ENCODE measurements at places on chromosomes 4 and X. TPM values are rescaled to one million over a fixed set of nuclear protein-coding genes. Genes with fewer than 3 reads are reported as not detected.

- peak; percentile 56 for DNase-seq
Observed at GRCh38 chr4:68732653-68733466, 62.4 kb upstream of the UGT2B15 start.

DNA sequence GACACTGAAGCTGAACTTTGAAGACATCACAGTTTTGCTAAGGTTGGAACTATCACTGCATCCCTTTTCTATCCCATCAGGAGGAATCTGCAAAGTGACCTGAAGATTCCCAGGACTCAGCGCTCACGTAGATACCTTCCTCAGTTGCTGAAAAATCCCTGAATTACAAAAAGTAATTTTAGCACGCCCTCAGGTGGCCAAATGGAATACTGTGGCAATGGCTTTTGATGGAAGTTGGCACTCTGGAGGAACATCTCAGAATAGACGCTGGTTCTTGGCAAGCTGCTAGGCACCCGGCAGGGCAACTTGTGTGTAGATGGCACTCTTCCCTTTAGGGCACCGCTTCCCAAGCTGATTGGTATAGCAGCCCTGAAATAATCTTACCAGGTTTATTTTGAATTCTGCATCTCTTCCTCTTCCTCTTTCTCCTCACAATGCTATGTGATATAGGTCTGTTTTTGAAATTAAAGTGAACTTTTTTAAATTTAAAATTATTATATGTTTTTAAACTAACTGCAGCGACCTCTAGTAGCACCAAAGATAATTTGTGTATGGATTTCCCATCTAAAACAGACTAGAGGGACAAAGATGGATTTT, 16.3 kb upstream of the ESX1 start:
- peak; percentile 42 for DNase-seq

DNA sequence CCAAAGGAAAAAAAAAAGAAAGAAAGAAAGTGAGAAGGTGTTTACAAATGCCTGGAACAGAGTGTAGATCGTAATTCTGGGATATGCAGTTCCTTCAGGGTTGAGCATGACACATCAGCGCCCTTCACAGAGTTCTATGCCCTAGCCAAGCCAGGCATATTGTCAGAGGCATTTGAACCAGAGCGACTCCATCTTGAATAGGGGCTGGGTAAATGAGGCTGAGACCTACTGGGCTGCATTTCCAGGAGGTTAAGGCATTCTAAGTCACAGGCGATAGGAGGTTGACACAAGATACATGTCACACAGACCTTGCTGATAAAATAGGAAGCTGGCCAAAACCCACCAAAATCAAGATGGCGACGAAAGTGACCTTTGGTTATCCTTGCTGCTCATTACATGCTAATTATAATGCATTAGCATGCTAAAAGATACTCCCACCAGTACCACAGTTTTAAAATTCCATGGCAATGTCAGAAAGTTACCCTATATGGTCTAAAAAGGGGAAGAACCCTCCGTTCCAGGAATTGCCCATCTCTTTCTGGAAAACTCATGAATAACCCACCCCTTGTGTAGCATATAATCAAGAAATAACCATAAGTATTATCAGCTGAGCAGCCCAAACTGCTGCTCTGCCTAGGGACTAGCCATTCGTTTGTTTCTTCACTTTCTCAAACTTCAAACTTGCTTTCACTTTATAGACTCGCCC, 23.5 kb upstream of the LRBA start:
- no peak for DNase-seq

GRCh38 chr4:48343551-48343950, 2.2 kb downstream of the SLAIN2 start:
- DNase-seq, result no peak

DNA sequence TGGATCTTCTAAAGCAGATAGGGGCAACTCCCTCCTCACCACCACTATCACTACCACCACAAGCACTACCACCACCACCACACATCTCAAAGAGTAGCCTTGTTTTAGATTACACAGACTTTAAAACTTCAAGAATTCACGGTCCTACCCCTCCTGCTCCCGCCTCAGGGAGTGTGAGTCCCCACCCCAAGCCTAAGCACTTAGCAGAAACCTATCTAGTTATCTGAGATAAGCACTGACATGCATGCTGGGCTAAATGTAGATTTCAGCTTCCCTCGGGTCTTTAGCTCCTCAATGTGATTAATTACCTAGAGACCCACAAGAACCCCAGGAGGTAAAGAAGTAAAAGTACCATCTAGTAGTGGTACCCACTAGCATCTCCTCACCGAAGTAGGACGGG, 775 bp downstream of the AMOT start:
- DNase-seq, result no peak

- DNase-seq, result no peak
Observed at GRCh38 chrX:13376857-13377549, 57.1 kb upstream of the ATXN3L start.

- peak; percentile 33 for DNase-seq
Observed at GRCh38 chr4:22238742-22239141, 277.1 kb downstream of the ADGRA3 start.

DNA sequence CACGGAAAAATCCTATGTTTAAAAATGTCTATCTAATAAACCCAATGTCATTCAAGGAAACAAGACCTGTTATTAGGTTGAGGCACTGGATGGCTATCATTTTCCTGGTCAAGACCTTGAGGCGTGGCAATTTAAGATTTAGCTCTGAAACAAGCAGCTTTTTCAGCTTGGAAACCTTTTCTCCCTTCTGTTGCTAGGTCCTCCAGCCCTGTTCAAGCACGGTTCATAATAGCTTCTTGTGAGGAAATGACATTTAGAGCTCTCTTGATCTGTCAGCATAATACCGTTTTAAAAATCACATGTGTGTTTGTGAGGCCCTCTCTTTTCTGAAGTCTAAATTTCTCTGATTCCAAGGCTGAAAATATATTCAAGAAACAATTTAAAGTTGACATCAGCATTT, 133.6 kb upstream of the GRPR start:
- no peak for DNase-seq

DNA sequence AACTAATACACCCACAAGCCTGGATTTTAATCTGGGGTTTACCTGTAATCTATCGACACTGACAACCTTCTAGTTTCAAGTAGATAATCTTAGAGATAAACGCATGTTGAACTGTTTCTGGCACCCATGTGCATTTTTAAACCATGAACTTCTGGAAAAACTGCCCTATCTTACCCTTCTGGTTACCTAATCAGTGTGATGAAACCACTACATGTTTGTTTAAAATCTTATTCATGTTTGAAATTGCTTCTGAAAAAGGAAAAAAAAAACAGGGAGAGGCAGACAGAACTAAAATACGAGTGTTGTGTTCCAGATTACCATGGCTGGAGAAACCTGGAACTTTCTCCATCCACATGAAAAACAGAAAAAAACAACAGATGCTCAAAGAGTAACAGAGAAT, 139.3 kb downstream of the MID1IP1 start:
- DNase-seq, result no peak

GRCh38 chr4:142293536-142293935, 552.6 kb downstream of the INPP4B start:
- no peak for DNase-seq

DNA sequence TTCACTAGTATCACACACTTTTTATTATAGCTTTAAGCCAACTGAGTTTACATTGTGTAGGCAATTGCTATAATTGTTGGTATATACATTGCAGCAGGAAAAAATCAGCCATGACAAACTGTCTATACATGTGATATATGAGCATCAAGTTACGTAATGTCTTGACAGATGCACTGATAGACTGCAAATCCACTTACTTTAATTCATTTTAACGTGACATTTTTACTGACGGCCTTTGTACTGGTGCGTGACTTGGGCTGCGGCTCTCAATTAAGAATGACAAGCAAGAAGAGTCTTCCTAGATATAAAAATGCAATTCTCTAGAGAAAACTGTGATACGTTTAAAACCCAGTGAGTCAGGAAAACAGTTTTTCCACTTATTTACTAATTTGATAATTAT, 143.8 kb downstream of the ACTRT1 start:
- no peak for DNase-seq

- DNase-seq, result no peak
Observed at GRCh38 chrX:148672517-148672916, 172.1 kb downstream of the AFF2 start.

DNA sequence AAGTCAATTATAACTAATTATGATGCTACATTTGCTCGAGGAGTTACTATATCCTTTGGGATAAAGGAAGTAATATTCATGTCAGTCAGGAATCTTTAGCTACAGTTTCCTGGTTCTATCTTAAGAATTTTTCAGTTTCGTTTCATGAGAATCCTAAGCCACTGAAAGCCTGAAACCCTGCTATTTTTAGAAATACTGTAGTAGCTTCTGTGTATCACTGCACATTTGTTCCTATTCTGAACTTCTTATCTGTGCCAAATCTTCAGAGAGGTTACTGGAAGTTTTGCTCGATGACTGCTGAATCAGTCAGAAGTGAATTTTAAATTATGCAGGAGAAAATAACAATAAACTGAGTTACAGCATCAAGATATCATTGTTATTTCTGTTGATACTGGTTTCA, 249.2 kb downstream of the TENM3 start:
- no peak for DNase-seq

DNA sequence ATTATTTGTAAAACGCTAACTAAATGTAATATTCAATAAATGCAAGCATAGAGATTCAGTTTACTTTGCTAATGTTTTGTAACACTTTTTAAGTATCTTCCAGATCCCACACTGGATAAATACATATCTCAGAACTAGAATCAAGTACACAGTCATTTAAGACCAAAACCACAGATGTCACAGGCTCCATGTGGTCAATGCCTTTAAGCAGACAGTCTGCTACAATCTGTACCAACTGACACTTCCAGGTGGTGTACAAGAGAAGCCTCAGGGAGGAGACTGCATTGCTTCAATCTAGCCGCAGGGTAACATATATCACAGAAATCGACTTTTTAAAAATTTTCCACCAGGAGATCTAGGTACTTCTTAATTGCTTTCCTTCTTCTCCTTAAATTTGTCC, 229.6 kb upstream of the DIAPH2 start:
- DNase-seq, result no peak

- DNase-seq, result no peak
Observed at GRCh38 chr4:100162027-100162685, 28.1 kb downstream of the DDIT4L start.

GRCh38 chr4:66376921-66377320, 706.6 kb upstream of the EPHA5 start:
- DNase-seq, result no peak

DNA sequence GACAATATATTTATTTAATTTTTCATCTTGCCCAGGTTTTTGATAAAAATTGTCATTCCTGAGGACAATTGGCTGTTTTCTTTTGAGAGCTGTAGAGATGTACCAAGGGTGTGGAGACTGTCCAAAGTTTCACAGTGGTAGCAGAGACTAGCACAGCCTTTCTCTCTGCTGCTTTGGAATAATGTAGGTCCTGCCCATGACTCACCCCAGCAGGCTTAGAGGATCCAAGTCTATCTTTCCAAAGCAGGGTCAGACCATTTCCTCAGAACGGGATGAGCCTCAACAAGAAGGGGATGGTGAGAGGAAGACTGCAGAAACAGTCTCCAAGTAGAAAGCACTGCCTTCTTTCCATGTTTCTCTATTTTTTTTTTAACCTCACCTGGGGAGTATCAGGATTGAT, 131.5 kb upstream of the RPL34 start:
- DNase-seq, result no peak

Gene RHOXF2B
- total RNA-seq, result not detected

Gene F8A3
- 5.0 TPM for total RNA-seq

Gene UGT2B17
- total RNA-seq, result 1,338 TPM

Gene MYL5
- total RNA-seq, result 50.7 TPM

Gene PROM1
- 69.6 TPM for total RNA-seq

Gene FAM53A
- 0.65 TPM for total RNA-seq

Measured in mucosa of descending colon (tissue), 3 donors.